ENCODE measurements at places on chromosomes 5 and 9. TPM values are rescaled to one million over a fixed set of nuclear protein-coding genes. Genes with fewer than 3 reads are reported as not detected.

RXFP3 gene
- total RNA-seq = not detected

- DNase-seq = no peak
These were observed 24.2 kb downstream of the POU5F2 start for GRCh38 chr5:93717162-93717561.

DNA sequence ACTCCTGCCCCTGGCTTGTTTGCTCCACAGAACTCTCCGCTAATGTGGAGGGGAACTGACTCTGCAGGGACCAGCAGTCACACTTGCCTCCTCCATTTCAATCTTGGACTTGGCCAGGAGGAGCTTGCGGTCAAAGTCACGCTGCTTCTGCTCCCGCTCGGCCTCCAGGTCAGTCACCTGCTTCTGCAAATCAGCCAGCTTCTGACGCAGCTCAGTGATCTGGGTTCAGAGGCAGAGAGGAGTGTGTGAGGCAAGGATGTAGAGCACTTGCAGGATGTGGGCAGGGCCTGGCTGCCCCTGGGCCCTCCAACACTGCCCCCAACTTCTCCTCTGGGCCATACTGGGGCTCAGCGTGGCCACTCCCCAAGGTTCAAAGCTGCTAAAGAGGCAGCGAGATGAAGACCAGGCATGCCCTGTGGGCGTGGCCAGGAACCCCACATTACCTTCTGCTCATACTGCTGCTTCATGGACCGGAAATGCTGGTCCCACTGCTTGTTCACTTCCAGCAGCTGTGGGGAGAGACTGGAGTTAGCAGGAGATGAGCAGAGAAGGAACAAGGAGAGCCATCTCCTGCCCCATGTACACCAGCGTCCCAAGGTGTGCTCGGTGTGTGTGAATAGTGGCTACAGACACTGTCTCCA is 22.2 kb downstream of the GPX3 start:
- DNase-seq = no peak

DNA sequence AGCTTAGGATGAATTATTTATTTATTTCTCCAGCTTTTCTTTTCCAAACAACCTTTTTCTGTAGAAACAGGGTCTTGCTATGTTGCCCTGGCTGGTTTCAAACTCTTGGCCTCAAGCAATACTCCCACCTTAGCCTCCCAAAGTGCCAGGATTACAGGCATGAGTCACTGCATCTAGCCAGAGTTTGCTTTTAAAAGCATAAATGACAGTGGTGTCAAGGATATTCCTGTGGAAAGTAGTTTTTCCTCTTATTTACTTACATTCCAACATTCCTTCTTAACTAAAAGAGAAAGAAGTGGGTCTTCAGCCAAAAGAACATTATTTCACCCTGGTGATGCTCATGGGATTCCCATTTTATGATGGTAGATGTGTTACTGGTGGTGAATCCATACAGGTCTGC is 62.4 kb downstream of the GRIA1 start:
- DNase-seq = no peak

Data from naive thymus-derived CD8-positive, alpha-beta T cell (primary cell).